ENCODE measurements at places on chromosomes 7 and 10.
A peak's percentile ranks its signal among the peaks of the same experiment; 100 is the strongest.

GRCh38 chr10:123942114-123942861 lies 50.7 kb upstream of the CPXM2 start:
- no peak for DNase-seq

- no peak for DNase-seq
These were observed 31.0 kb downstream of the ADRA2A start for GRCh38 chr10:111107846-111108245.

- no peak for DNase-seq
These were observed 10.7 kb downstream of the CCDC126 start for GRCh38 chr7:23607866-23608265.

GRCh38 chr10:112584276-112584675 lies 137.3 kb downstream of the VTI1A start:
- DNase-seq, result no peak

GRCh38 chr7:13725591-13725990 lies 263.9 kb downstream of the ETV1 start:
- DNase-seq, result no peak

GRCh38 chr10:32887481-32887880 lies 70.5 kb downstream of the ITGB1 start:
- DNase-seq, result no peak

DNA sequence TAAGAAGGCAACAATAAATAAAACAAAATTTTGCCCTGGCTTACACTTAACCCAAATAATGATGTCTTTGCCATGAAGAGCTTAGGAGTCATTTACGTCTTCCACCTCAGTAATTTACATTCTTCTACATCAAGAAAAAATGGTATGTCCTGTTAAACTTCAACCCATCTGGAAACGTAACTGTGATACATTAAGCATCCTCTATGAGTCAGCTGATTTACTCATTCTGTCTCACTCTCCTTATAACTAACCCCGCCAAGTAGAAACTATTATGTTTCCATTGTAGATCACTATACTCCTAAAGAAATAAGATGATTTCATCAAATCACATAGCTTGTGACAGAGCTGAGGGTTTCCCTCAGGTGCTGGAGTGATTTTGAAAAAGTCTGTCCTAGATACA lies 330.7 kb downstream of the CDC14C start:
- no peak for DNase-seq

DNA sequence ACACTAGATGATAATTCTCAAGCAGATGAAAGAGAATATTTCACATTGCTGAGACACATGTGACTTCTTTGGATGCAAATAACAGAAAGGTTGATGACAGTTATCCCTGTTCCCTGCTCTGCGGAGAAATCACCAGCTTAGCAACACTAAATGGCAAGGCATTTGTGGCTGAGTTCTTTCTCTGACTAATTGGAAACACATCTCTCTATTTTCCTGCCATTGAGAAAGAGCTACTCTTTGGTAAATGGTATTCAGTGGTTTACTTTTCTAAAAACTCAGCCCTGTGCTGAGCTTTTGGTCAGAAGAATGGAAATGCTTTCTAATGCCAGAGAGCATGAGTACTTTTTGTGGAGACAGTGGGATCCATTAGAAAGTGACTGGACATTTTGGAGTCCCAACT lies 771.4 kb downstream of the LRMDA start:
- no peak for DNase-seq

- DNase-seq, result peak; percentile 2
These were observed 15.1 kb upstream of the NME8 start for GRCh38 chr7:37833107-37833817.

DNA sequence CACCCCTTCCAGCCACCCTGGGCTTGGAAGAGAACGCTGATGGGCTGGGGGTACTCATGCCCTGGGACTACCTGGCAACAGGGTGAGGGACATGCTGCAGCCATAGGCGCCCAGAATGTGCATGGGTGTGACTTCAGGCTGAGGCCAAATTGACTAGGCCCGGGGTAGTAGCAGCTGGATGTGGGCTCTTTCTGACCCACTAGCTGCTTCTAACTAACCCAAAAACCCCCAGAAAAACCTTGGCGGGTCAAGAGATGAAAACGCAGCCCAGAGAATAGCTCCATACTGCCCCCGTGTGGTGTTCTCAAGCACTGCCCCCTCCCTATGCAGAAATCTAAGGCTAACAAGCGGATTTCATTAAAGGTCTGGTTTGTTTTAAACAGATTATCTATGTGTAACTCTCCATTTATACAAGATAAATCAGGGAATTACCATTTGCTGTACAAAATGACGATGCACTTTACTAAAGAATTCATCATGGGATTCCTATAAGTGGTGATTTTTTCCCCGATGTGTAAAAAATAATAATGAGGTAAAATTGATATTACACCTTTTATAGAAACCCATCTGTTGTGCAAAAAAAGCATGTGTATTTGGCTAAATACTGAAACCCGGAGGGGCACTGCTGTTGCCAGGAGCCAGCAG lies 4.2 kb downstream of the SMARCD3 start:
- DNase-seq, result no peak

DNA sequence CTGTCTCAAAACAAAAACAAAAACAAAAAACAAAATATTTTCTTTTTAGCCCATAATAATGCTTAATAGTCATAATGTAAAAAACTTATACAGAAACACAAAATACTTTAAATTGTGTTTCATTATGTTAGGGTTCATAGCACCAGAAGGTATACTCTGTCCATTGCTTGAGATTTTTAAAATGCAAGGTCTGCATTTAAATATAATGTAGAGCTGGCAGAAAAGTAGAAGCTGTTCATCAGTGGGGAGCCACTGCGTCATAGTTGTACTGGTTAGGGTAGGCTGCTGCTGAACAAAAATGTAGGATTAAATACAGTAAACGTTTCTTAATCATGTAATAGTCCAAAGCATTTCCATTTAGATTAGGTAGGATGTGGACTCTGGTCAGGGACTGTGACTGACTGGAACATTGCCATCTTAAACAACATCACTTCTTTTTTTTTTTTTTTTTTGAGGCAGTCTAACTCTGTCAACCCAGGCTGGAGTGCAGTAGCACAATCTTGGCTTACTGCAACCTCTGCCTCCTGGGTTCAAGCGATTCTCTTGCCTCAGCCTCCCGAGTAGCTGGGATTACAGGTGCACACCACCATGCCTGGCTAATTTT lies 85.2 kb downstream of the ANKIB1 start:
- DNase-seq, result no peak

DNA sequence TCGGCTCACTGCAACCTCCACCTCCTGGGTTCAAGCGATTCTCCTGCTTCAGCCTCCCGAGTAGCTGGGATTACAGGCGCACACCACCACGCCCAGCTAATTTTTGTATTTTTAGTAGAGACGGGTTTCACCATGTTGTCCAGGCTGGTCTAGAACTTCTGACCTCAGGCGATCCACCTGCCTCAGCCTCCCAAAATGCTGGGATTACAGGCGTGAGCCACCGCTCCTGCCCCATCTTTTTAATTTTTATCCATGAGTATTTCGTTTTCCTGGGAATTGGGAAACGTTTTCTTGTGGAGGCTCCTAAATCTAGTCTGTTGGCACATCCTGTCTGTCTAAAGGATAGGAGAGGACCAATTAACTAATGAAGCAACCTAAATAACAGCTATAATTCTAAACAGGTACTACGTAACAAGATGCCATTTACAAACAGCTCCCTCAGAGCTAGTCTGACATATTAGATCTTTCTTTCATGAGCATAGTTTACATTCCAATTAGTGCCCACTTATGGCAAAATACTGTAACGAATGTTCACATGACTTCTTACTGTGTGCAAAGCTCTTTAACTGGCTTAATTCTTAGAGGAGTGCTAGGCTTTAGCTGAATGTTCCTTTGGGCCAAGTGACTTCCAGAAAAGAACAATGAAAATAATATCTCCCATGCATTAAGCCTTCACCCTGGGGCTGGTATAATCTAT lies 151.0 kb upstream of the YAE1 start:
- no peak for DNase-seq

DNA sequence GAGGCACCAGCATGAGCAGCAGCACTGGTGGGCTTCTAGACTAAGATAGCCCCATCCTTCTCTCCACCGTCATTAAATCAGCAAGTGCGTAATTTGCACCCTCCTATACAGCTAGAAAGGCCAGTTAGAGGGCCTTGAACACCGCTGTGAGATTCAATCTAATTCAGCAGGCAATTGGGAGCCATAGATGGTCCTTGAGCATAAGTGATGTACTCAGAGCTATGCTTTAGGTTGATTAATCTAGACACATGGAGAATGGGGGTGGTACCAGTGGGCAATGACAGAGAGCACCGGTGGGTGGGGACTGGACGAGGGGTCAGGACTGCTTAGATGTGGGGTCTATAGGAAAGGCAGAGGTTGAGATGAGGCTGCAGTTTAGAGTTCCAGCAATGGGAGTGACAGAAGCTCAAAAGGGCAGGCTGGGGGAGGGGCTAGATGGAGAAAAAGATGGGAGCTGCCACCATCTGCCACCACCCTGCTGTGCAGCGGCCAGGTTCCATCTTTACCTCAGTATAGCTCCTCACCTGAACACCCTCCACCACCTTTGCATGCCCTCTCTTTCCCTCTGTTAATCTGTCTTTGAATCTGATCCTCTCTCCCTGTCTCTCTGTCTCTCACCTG lies 87.3 kb downstream of the C10orf105 start:
- DNase-seq, result no peak

- no peak for DNase-seq
These were observed 193.3 kb upstream of the LYZL2 start for GRCh38 chr10:30822693-30823465.

DNA sequence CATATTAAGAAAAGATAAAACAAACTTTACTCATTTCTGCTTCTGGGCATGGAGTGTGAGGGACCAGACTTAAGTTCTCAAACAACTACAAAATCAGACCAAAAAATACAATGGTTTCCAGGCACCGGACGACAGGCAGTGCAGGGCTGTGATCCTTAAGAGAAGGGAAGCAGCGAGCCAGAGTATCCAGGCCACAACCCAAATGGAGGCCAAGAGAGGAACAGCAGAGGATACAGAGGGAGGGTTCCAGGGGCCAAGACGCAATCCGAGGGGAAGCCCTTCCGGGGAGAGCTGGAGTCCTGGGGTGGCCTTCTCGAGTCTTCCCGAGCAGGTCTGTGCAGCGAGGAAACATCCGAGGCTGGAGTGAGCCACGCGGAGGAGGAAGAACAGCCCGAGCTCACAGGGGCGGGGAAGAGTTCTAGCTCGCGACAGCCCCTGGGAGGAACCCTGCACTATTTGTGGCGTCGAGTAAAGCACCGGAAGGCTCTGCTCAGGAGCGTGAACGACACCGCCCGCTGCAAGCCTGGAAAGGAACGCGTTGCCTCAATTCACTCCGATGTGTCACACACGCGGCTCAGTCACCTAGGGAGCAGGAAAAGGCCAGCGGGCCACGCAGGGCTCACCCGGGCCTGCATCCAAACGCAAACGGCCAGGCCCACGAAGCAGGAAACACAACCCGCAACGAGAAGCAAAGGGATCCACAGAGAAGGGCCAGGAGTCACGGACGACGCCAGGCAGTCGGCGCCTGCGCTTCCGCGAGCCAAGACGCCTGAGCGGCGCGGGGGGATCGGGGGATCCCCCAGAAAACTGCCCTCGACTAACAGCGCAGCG lies 933 bp upstream of the RNF32 start:
- no peak for DNase-seq

DNA sequence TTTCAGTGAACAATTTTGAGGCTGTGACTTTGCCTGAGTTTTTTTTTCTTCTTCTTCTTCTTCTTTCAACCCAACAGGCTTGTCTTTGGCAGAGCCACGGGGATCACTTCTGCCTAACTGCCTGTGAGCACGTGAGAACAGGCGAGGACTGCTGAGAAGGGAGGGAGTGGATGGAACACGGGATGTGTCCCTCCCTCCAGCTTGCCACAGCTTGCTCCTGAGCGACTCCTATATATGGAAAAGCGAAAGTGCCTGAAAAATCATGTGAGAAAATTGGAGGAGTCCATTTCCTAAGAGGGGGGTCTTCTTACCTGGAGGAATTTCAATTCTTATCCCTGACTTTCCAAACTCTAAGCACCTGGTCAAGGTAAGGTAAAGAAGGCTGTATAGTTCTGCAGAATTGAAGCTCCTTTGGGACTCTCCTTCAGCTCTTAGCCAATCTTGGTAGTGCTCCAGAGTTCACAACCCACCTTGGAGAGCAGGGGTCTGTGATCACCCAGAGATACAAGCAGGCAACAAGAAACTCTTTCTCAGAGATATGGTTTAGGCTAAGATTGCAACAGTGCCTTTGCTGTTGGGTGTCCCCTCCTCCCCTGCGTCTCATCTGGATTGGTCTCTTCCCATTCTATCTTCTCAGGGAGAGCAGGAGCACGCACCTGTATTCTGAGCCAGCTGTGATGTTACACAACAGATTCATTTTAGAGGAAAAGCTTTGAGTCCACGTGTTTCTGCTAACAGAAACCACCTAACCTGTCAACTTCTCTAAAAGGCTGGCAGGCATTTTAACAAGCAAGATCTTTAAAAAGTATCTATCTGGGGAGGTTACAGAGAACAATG lies at the start of gene MAT1A:
Gene MAT1A, minus strand, starts transcription at position 208 of the 837 bp plus-strand sequence. CDS start 235 bp downstream, outside the sequence.
- DNase-seq, result no peak

GRCh38 chr7:69272101-69272500 lies 326.2 kb upstream of the AUTS2 start:
- DNase-seq, result no peak

- DNase-seq, result no peak
These were observed 1.2 kb downstream of the PDZD7 start for GRCh38 chr10:101029520-101030295.

- DNase-seq, result no peak
These were observed 83.8 kb downstream of the EBLN1 start for GRCh38 chr10:22133749-22134624.

- DNase-seq, result peak; percentile 41
These were observed 2.1 kb downstream of the MXI1 start for GRCh38 chr10:110209454-110209925.

GRCh38 chr7:36894190-36894589 lies 169.9 kb upstream of the AOAH start:
- DNase-seq, result no peak

- DNase-seq, result no peak
These were observed 77.6 kb upstream of the RSU1 start for GRCh38 chr10:16894821-16895220.

GRCh38 chr10:132069849-132070182 lies 4.1 kb downstream of the JAKMIP3 start:
- no peak for DNase-seq

DNA sequence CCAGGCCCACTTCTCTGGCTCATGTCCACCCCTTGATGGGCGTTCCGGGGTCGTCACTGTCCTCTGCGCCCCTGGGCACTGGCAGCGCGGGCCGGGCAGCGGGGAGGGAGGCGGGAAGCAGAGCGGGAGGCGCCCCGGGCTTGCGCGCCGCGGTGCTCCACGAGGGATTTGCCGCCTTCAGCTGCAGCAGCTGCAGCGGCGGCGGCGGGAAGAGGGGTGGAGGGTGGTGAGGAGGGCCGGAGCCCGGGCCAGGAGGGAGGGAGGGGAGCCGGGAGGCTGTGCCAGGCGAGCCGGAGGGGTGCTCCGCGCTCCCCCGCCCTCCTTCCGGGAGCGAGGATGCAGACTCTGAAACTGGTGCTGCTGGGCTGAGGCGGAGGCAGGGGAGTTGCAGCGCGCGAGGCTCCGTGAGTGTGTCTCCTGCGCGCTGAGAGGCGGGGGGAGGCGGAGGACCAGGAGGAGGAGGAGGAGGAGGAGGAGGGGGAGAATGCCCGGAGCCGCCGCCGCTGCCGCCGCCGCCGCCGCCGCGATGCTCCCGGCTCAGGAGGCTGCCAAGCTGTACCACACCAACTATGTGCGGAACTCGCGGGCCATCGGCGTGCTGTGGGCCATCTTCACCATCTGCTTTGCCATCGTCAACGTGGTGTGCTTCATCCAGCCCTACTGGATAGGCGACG lies at the start of gene LHFPL3:
Gene LHFPL3, plus strand, starts transcription at position 308 of the 674 bp plus-strand sequence.
- no peak for DNase-seq
